ENCODE measurements at places on chromosomes 7 and 10.

DNA sequence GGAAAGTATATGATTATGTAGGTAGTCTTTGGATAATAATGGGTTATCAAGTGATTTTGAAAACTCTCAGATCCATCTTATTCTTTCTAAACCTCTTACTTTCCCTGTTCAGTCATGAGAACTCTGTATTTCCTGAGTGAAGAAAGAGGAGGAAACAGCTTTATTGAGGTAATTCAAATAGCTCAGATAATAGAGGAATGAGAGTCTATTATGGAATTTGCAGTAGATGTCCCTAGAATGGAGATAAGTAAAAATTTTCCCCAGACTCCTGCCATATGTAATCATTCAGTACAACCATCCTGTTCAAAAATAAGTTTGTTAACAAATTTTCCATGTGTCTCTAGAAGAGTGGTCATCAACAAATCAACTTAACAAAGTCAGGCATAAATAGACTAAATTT is 36.4 kb downstream of the EPDR1 start:
- ATAC-seq: no peak

DNA sequence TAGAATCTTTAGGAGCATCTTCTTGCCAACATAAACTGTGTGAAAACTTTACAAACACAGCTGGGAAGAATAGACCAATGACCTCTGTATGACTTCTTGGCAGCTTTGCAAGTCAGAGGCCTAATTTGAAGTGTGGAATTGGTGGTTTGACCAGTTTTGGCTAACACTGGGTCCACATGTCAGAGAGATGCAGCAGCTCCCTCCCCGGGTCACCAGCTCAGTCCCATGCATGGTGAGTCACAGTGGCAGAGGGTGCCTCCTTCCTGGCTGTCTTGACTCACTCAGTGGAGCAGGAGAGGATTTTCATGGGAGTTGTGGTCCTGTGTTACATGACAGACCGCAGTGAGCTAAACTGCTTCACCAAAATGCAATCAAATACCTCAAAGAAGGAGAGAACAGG is 8.2 kb upstream of the STARD3NL start:
- peak; percentile 62 for ATAC-seq

DNA sequence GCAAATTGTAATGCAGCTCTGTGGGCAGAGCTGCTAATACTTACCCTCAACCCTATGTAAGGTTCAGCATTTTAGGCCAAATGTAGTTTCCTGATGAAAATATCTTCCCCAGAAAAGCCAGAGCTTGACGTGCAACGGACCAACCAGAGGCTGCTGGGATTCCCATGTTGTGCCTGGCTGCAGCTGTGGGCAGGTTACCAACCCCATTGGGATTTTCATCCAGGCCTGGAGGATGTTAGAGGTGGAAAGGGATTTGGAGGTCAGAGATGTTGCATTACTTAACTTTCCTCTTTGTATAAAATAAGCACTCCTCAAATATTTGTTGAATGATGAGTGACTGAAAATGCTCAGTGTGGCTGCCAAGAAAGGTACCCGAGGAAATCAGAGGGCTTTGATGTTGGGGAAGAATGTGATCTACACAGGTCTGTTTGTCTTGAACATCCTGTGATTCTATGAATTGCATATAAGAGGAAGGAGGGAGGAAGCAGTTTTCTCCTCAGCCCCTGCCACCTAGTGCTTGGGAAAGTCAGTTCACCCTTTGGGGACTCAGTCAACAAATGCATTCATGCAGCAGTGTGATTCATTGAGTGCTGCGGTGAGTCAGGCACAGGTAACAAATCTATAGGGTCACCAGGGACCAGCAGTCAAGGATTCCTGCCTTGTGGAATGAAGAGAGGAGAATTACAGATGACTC is 487.2 kb downstream of the RPS24 start:
- peak; percentile 80 for ATAC-seq

DNA sequence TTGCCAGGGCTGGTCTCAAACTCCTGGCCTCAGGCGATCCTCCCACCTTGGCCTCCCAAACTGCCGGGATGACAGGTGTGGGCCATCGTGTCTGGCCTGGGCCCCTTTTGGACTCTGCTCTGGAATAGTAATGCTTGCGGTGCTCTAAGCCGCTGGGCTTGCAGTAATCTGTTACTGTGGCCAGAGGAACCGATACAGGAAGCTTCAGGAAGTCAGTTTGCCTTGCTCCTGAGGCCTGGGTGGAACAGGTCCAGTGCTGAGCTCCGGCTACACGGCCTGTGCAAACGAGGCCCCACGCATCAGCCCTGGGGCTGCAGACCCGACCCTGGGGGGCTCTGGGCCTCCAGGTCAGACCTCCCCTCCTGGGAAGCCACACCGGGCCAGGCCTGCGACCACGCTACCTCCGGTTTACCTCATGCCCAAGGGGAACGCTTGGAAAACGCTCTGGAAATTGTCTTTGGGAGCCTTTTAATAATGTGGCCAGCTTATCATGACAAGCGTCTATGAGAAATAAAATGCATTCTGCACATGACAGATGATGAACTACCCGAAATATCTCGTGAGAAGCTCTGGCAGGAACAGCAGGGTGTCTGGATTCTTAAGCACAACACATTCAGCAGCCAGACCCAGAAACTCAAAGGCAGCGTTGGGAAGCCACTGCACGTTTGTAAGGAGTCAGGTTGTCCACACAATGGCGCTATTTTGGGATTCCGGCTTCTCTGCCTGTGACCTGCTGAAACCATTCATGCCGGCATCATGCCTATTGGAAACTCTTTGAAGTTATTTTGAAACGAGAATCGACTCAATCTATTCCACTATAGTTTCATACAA is 10.1 kb upstream of the ADAP1 start:
- peak; percentile 66 for ATAC-seq

- ATAC-seq: no peak
These were observed 2.8 kb downstream of the TFEC start for GRCh38 chr7:116027786-116028185.

- no peak for ATAC-seq
These were observed 26.5 kb downstream of the KLF6 start for GRCh38 chr10:3758491-3758970.

DNA sequence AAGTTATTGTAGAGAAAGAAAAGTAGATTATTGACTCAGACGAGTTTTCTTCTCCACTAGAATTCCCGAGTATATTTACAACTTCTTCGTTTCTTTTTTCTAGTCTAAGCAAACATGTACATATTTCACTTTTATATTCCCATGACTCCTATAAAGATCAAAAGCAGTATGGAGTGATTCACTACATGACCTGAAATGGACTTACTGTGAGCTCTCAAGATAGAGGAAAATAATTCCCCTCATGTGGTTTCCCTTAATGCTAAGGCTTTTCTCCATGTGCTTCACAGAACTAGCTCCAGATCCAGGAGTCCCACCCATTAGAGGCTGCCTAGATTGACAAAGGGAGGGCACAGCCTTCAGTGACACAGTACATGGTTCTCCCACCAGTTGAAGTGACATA is 823.1 kb upstream of the LRRTM3 start:
- no peak for ATAC-seq

GRCh38 chr7:41984888-41985287 is 252.1 kb downstream of the GLI3 start:
- no peak for ATAC-seq

DNA sequence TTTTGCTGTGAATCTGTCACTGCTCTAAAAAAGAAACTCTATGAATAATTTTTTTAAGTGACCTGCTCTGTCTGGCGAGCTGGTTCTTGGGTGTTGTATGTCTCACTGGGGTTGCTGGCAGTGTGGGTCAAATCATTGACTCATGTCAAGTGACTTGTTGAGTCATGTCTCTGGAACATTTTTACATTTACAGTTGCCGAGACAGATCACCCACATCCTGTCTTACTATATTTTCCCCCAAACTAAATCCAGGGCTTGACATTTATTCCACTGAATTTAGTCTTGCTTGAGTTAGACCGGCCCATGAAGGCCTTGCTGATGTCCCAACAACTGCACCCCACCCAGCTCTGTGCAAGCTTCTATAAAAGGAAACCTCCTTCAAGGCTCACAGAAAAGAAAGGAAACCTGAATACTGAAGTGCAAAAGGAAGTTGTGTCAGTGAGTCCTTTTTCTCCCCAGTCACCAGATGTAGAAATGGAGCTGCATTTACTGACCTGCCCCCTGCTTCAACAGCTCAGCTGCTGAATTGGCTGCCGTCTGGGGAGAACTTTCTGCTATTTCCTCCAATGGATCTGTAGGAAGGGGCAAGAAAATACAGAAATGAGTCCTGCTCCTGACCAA is 290.3 kb downstream of the TNS3 start:
- ATAC-seq: peak; percentile 84

DNA sequence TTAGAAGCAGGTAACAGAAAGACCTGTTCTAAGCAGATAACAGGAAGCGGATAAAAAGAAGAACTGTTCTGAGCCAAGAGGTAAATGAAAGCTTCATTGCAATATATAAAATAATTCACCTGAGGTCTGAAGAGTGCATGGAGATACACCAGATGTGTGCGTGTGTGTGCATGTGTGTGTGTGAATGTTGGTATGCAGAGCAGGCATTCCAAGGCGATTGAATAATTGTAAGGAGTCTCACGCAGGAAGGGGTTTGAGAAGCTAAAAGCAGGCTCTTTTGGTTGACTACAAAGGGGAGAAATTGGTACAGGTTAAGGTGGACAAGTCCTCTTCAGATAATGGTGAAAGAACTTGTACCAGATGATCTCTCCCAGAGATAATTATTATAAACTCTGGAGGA is 450.6 kb downstream of the DNAJB9 start:
- no peak for ATAC-seq
